ENCODE measurements at places on chromosomes 13 and 19. TPM values are rescaled to one million over a fixed set of nuclear protein-coding genes. Genes with fewer than 3 reads are reported as not detected.
A peak's percentile ranks its signal among the peaks of the same experiment; 100 is the strongest.

Gene RCBTB2
- total RNA-seq: 2.0 TPM

Gene ANGPTL4
- total RNA-seq: 46.7 TPM

Gene ADAT3
- total RNA-seq: 3.6 TPM

Gene IZUMO2
- total RNA-seq: not detected

Gene TMEM59L
- 0.36 TPM for total RNA-seq

DNA sequence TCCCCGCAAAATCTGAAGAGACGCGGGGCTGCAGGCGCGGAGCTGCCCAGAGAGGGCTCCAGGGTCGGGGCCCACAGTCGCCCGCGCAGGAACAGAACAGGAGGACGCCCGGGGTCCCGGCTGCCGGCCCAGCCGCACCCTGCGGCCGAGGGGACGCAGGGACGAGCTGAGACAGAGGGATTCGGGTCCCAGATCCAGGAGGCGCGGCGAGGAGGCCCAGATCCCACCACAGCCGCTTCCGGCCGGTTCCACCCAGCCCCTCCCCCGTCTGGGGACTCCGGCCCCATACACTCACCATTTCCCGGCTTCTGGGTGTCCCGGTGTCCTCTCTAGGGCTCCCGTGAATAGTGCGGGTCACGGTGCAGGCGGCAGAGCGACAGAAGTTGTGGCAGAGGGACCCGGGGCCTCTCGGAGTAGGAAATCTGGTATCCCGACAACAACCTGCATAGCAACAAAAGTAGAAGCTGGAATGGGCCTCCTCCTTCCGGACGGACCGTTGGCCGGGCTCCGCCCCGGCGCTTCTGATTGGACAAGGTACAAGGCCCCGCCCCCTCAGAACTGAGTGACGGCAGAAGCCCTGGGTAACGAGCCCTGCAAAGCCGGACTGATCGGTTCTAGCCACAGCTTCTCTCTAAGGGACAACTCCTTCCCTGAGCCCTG, at the start of gene ZNF20:
TSS of gene ZNF20 (minus strand) at position 466 of the 660 bp plus-strand sequence. CDS start at position 298, 168 bp downstream.
- DNase-seq: peak; percentile 98

DNA sequence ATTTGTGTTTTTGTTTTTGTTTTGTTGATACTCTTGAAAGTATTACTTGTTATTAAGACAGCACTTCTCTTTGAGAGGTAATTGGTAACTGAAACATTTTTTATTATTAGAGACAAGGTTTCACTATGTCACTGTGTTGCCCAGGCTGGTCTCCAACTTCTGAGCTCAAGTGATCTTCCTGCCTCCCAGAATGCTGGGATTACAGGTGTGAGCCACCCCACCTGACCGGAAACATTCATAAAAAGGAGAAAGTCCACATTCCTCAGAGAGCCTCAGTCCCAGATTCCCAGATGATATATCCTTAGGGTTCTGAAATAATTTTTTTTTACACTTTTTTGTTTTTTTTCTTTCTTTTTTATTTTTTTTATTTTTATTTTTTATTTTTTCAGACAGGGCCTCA, 2.7 kb downstream of the CARM1 start:
- no peak for DNase-seq

- no peak for DNase-seq
These were observed 250.7 kb downstream of the DCT start for GRCh38 chr13:94228763-94229162.

- DNase-seq: no peak
These were observed 2.9 kb upstream of the FRY start for GRCh38 chr13:32028711-32029110.

DNA sequence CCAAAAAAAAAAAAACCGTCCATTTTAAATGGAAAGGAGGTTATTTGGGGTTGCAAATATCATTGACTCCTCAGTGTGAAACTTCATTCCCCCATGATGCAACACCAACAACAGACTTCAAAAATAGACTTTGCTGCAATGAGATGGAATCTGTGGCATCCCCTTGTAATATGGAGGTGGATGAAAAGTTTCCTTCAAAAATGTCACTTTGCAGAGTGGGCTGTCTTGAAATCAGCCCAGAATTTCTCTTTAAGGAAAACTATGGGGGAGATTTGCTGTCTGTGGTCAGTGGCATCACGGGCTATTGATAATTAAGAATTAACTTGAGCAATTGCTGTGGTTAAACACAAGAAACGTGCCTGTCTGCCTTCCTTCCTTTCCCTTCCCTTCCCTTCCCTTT, 1.5 kb downstream of the GPR18 start:
- DNase-seq: no peak

GRCh38 chr19:823565-824121, 1.9 kb upstream of the PLPPR3 start:
- no peak for DNase-seq

DNA sequence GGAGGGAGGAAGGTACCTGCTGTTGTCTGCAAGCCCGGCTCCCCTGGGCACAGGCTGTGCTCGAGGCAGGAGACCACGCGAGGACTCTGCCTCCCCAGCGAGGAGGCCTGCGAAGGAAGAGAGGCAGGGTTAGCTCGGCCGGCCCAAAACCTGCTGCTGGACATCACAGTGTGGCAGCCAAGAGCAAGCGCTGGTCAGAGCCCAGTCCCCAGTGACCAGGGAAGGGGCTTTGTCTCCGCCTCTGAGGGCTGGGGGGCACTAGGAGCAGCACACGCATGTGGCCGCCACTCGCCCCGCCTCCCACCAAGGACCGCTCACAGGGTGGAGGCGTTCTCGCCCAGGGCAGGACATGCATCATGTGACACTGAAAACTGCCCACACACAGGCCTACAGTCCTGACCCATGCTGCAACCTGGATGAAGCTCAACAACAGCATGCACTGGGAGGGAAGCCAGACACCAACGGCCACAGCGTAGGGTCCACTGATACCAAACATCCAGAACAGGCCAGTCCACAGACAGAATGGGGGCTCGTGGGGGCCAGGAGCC, 8.5 kb downstream of the MIER2 start:
- no peak for DNase-seq

DNA sequence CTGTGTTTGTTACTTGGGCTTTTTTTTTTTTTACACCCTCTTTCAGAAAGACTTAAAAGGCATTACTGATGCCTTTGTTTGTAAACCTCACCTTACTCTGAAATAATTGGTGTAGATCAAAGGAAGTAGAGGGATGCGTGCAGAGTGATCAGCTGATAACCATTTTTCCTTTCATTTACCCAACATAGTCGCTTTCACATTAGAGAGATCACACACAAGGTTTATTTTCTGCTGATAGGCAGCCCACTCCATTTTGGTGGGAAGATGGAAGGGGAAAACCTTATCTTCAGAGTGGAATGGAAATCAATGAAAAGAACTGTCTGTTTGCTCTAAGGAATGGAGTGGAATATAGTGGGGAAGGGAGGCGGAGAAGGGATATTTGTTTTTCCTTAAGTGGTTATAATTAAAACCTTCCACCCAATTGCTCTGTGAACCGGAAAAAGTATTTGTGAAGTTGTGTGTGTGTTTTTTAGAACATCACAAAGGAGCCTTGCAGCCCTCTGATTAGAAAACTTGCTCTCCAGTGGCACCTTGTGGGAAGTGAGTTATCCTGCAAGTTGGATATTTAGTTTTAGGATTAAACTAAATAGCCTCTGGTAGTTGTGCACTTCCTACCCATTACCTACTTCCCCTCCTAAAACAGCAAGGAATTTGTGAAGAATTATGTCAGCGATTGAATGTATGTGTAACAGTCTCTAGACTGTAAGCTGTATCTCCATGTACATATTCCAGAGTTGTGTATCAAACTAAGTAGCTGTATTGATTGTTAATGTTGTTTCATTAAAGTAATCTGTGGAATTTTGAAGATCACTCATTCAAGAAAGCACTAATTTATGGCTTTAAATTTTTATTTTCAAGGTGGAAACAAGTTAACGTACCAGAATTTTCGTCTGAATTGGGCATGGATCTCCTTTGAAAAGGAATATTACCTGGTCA, 76.8 kb downstream of the FREM2 start:
- DNase-seq: no peak

DNA sequence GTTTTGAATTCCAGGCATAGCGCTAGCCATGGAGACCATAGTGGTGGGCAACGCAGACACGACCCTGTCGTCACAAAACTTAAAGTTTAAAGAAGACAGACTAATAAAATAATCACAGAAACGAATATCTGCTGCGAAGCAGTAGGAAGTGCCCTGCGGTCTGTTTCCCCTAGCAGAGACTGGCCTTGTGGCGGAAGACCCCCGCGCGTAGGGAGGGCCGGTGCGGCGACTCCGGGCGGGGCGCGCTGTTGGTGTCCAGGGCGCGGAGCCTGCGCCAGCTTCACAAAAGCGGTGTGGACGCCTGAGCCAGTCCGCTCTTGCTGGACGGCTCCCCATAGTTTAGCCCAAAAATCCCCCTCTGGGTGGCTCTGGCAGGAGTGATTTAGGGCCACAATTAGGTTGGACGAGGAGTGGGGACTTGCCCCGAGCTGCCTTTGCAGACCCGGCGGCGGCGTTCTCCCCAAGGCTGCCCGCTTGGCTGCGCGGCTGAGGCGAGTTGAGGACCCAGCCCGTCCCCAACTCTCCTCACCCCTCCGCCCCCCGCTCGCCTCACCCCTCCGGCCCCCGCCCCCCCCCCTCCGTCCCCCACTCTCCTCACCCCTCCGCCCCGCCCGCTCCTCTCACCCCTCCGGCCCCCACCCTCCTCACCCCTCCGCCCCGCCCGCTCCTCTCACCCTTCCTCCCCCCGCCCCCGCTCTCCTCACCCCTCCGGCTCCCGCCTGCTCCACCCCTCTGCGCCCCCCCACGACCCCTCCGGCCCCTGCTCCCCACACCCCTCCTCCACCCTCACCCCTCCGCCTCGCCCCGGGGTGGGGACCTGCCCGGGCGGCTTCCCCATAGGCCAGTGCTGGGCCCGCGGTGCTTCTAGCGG, 14.2 kb upstream of the LATS2 start:
- DNase-seq: no peak

DNA sequence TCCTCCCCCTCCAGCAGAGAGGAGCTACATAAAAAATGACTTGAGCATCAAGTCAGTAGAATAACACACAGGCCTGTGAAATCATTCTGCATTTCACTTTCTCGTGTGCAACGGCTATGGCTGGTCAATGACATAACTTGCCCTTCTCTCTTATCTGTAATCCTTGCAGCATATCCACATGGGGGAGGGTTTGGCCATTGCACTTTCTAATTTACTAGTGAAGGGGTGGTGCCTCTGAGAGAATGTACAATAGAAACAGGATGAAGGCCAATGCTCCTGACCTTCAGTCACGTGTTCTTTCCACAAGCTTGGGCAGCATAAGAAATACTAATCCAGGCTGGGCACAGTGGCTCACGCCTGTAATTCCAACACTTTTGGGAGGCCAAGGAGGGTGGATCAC, 641.0 kb upstream of the ARGLU1 start:
- no peak for DNase-seq

DNA sequence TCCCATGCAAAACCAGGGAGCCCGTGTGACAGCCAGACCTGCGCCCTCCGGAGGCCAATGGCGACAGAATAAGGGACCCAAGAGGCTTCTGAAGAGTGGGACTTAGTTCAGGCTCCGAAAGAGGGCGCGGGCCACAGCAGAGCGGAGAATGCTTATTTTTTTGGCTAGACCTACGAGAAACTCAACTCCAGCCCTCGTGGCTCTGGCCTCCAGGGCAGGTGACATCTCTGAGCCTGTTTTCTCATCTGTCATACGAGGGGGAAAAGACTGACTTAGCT, 23.0 kb downstream of the DPP9 start:
- no peak for DNase-seq

- no peak for DNase-seq
These were observed 35.7 kb downstream of the TSKS start for GRCh38 chr19:49727217-49728030.

GRCh38 chr19:950352-951066, 24.7 kb downstream of the ARID3A start:
- DNase-seq: no peak

DNA sequence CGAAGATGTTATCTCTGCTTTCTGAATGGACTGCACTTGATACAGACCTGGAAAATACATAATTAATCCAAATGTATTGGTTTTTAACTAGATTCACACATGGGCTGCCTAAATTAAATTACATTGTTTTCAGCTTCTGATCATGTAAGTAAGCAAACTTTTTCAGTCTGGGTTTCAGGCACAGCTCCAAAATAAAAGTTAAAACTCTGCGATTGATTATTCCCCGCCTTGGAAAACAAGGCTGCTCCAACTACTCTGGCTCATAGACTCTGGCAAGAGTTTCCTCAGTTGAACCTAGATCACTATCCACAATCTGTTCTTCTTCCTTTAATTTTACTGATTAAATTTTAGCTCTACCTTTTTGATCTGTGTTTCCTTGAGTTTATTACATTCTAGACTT, 526.0 kb upstream of the SPRY2 start:
- DNase-seq: no peak

DNA sequence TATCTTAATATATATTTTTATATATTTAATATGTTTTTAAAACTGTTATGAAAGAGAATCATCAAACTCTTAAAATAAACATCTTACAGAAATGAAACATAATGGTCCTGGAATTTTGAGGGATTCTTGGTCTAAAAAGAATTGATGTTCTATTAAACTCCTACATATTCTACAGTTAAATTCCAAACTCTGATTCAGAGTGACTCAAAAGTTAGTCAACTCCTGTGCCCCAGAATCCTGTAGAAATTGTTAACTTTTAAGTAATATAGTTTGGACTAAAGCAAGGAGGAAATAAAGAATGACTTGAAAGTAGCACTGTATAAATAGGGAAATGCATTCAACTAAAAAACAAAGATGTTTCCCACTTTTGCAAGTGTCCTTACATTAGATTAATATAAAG, 47.7 kb downstream of the FNDC3A start:
- DNase-seq: no peak

DNA sequence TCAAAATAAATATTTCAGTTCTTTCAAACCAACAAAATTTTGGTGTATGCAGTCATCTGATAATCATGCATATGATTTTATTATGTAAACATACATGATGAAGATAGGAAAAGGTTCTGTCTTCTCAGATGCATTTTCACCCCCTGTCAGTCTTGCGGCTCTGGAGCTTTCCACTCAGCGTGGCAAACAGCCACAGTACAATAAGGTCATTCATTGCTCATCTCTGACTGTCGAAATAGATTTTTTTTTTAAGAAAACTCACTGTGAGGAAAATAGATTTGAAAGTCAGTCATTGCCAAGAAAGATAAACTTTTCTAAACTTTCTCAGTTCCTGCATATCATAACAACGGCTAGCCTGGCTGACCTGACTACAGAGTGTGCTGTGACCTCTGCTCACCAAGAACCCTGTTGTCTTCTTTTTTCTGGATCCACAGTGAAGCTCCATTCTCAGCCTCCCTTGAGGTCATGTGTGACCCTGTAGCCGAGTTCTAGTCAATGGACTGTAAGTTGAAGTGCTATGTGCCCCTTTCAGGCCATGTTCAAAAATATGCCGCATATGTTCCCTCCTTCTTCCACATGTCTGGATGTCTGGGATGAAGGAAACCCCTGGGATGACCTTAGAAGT, 519.6 kb downstream of the KLF5 start:
- DNase-seq: peak; percentile 5

DNA sequence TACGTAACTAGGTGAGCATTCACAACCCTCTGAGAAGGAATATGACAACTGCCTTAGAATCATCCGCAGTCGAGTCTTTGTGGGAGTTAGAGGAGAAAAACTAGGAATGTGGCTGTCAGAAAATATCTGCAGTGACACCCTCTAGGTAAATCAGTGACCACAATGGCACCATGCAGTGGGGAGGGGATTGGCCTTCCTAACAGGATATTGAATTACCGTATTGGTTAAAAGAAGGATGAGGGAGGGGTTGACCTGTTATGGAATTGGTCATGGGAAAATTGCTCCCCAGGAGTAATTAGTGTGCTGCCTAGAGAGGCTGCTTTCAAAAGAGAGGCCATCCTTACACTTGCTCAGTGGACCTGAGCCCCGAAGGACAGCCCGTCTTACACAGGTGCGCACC, 205.6 kb upstream of the SOX1 start:
- no peak for DNase-seq

- peak; percentile 59 for DNase-seq
These were observed 181.8 kb downstream of the KATNAL1 start for GRCh38 chr13:30125422-30126073.

GRCh38 chr19:46413262-46414031, at the start of gene CCDC8:
CCDC8 (minus strand) TSS chr19:46413564; CDS start chr19:46412810, 754 bp downstream.
- peak; percentile 86 for DNase-seq

Data from MG63 (cell line).